OCI-LY7 (cell line): ENCODE measurements at places on chromosomes 4 and X. TPM values are rescaled to one million over a fixed set of nuclear protein-coding genes. Genes with fewer than 3 reads are reported as not detected.

GRCh38 chrX:45765767-45766166 is 565.1 kb upstream of the DIPK2B start:
- no peak for DNase-seq

DNA sequence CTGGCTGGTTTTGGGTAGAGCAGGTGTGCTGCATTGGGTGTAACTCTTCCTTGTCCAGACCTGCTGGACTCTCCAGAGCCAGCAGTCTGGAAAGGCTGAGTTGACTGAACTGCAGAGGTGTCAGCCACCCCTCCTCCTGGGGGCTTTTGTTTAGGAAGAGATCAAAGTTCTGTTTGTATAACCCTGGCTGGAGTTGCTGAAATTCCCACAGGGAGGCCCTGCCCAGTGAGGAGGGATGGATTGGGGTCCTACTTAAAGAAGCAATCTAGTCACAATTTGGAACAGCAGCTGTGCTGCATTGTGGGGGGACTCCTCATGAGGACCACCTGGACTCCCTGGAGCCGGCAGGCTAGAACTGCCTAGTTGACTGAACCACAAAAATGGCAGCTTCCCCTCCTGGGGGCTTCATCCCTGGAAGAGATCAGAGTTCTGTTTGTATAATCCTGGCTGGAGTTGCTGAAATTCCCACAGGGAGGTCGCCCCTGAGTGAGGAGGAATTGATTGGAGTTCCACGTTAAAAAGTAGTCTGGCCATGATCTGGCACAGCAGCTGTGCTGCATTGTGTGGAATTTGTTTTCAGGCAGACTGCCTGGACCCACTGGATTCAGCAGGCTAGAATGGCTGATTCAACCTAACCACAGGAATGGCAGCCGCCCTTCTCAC is 264.9 kb upstream of the ZC4H2 start:
- DNase-seq: no peak

VCX3B gene
- total RNA-seq: not detected in 2 replicates

IL2 gene
- not detected in 2 replicates for total RNA-seq

GRCh38 chrX:2387614-2388239 is 113.0 kb downstream of the DHRSX start:
- no peak for DNase-seq

DNA sequence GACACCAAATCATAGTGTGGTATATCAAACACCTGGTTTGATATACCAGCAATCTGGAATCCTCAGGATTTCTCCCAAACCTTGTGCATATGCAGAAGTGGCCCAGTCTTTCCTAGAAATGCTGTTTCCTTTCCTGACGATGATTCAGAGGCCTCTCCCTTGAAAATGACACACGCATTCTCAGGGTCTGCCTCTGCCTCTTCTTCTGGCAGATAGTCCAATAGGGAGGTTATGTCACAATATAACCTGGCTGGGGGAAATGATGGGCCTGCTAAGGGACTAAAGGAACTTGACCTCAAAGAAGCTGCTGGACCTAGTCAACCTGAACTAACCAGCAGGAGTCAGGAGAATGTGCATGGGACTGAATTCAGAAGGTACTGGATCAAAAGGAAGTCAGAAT is 435.2 kb downstream of the IDS start:
- DNase-seq: no peak

GRCh38 chr4:80183250-80184052 is 13.9 kb upstream of the PRDM8 start:
- no peak for DNase-seq

DNA sequence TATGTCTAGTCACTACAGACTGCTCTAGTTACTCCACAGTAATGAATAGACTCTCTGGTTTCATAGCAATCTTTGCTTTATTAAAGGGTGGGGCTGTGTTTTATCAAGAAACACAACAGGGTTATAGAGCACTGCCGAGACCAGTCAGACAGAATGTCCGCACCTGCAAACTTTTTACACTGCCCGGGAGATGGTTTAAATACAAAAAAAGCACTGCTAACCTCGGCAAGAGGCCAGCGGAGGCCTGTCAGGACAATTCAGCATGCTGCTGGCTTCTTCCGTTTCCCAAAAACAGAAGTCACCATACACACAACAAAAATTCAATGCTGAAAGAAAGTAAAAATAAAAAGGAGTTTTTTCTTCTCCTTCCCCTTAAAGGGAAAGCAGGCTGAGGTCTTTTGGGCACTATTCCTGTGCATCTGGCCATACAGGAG is 67.4 kb downstream of the IRF2 start:
- DNase-seq: peak; percentile 21

DNA sequence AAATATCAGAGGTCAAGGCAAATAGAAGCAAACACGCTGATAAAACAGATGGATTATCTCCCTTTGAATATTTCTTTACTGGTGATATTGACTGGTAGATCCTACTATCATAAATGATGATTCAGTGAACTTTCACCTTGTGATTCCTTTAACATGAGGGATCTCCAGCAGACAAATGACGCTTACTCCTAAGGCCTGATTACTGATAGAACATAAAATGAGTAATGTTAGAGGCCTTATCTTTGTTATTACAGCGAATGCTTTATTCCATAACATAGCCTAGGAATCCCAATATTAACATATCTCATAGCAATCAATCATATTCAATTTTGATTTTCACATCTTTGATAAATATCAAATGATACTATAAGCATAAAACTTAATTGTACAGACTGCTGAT is 152.3 kb downstream of the SLC10A7 start:
- no peak for DNase-seq

- no peak for DNase-seq
Measured at GRCh38 chr4:134243742-134244713, 42.4 kb upstream of the PABPC4L start.

GRCh38 chr4:81131066-81131465 is 84.0 kb downstream of the PRKG2 start:
- no peak for DNase-seq

HS3ST1 gene
- not detected in 2 replicates for total RNA-seq

- no peak for DNase-seq
Measured at GRCh38 chr4:181971411-181971810, 271.8 kb upstream of the TENM3 start.

GRCh38 chr4:98516441-98517217 is 141.8 kb downstream of the TSPAN5 start:
- DNase-seq: no peak

GRCh38 chrX:20362268-20363267 is 95.9 kb upstream of the RPS6KA3 start:
- no peak for DNase-seq

DNA sequence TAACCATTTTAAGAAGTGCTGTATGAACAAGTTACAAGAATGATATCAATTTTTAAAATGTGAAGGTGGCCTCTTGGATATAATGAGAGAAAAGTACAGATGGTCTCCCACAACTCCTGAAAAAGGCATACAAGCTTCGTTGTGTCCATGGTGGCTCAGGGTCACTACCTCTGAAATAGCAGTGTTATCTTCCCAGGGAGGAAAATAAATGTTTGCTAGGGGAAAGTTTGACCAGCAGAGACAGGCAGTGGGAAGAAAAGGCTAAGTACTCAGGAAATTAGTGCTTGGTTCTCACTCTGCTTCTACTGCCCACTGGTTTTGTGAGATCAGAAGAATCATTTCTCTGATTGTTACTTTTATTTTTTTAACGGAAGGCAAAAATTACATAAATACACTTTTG is 39.4 kb downstream of the PPP1R2C start:
- no peak for DNase-seq
